ENCODE measurements at places on chromosomes 2 and 18.

GRCh38 chr2:104378853-104379374 is 475.0 kb upstream of the POU3F3 start:
- peak; percentile 25 for DNase-seq

DNA sequence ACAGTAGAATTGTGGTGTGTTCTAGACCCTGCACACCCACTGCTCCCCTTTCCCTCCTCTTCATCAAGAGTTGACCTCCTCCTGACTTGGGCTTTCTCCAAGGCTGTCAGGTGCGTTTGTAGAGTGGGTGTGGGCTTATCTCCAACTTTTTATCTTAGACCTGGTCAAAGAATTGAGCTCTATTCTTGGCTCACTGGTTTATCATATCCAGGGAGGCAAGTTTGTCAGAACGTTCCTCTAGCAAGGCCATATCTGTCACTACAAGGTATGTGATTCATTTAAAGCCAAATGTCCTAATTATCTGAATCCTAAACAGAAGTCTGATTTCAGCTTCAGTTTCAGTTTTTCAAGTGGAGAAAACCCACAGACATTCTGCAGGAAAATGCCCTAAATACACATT is 117.1 kb upstream of the MGAT5 start:
- no peak for DNase-seq

DNA sequence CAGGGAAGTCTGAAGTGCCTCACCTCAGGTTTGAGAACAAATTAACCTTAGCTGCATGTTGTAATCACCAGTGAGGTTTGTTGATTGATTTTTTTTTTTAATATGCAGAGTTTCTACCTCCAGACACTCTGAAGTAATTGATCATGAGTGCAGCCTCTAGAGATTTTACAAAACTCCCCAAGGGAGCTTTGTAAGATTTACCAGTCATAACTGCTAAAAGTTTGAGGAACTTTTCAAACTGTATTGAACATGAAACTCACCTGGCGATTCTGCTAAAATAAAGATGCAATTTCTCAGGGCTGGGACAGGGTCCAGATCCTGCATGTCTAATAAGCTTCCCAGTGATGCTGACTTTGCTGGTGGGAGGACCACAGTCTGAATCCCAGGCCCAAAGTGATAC is 339.6 kb upstream of the DCC start:
- no peak for DNase-seq

DNA sequence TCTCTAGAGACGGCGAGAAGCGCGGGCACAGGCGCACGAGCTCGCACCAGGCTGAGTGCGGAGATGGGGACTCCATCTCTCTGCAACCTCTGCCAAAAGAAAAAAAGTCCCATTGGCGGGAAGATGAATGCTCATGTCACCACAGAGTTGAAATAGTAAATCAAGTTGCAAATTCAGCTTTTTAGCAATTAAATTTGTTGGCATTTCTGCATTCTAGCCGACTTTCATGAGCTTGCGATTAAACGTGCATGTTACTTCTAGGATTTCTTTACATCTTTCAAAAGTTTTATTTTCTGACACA is 588 bp downstream of the CHAC2 start:
- DNase-seq, result no peak

DNA sequence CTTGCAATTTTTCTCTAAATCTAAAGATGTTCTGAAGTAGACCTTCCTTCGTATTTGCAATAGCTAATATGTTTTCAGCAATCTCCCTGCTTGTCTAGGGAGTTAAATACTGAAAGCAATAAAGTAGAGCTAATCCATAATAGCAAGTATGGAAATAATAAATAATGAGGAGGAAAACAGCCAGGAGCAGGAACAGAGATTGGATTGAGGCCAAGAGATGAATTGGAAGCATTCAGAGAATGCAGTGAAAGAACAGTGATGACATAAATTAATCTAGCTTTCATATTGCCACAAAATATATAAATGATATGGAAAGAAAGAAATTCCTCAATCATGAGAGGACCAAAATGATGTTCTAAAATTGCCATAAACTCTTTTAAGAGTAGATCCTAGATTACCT is 679.7 kb downstream of the METTL4 start:
- no peak for DNase-seq

DNA sequence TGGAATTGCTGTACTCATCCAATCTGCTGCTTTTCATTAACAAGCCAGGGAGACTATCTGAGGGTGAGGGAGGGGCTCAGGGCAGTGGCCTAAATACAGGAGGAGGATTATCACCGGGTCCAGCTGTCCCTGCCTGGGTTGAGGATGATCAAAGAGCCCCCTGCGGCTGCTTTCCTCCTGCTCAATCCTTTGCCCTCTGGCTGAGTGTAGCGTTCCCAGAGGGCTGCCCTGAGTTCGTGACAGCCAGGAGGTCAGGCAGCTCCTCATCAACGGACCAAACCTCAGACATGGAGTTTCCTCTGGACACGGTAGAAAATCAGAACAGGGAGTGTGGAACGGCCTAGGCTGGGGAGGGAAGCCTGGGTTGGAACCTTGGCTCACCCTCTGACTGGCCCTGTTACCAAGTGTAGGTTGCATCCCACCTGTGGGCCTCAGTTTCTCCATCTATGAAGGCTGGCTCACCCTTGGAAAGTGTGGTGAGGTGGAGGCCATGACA is 23.5 kb downstream of the CIB4 start:
- DNase-seq, result no peak

DNA sequence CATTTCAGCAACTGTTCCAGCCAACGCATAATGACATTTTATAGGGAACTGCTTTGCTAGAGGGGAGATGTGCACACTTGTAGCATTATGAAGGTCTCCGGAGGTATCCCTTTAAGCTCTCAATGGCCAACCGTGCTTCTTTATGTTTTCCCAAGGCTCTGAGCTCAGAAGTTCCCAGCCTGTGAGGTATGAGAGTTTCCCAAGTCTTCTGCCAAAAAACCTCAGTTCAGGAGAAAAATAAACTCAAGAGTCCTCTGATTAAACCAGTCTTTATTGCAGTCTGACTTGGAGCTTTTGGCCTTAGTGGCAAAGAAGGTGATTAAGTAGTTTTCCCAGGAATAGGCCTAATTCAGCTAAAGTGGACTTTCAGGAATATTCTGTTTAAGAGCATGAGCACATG is 35.4 kb upstream of the ZNF532 start:
- no peak for DNase-seq

DNA sequence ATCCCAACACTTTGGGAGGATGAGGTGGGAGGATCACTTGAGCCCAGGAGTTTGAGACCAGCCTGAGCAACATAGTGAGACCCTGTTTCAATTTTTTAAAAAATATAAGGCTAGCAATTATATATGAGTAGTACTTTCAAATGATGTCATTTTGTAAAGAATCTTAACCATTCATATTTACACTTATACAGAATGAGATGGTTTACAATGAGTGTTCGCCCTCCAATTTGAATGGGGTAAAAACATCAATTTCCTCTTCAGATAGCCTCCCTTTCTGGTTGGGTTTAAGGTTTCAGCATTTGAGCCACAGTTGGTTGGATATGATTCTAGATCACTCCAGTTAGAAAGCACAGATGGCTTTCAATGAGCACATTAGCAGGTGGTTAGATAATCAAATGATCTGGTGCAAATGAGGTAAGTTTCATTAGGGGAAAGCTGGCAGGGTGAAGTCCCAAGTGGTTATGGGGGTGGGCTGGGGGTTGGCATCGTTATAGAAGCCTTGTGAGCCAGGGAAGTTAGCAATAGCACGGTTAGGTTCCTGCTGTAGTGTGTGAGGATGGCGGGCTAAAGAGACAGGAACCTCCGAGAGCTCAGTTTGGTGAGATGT is 63.9 kb downstream of the TRPM8 start:
- no peak for DNase-seq

DNA sequence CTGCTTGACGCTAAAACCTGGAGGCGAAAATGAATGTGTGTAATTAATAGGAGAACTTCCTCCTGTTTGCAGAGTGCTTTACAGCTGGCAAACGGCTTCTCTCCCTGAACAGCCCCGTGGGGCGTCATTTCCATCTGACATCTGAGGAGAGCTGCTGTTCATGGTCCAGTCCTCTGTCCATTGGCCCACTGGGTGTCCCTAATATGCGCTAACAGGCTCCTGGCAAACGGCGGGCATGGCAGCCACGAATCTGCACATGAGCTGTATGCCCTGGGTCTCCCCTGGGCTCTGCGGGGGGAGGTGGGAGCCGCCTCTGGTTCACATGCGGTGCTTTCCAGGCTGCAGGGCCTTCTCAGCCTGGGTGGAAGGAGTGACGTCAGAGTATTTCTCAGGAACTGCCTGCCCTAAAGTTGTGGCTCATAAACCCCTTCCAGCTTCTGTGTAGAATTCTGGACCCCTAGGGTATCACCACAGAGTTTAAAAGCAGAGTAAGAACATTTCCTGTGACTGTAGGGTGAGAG is 73.2 kb downstream of the LRRFIP1 start:
- DNase-seq, result peak; percentile 83

- DNase-seq, result no peak
Measured at GRCh38 chr18:55375930-55376329, 212.1 kb downstream of the TCF4 start.

DNA sequence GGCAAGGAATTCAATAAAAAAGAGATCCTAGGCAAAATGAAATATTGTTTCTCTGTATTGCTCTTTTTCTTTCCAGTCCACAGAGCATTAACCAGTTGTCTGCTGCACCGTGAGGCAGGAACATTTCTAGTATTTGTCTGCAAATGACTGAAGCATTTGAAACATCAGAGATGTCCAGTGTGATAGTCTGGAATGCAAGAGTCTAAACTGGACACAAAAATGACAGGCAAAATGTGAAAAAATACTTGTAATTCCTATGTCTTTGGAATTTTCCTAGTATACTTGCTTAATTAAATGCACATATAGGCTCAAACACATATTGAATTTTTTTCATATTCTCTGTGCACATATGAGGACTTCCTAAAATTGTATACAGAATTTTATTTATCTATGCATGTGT is 120.5 kb upstream of the SPATS2L start:
- DNase-seq, result no peak

DNA sequence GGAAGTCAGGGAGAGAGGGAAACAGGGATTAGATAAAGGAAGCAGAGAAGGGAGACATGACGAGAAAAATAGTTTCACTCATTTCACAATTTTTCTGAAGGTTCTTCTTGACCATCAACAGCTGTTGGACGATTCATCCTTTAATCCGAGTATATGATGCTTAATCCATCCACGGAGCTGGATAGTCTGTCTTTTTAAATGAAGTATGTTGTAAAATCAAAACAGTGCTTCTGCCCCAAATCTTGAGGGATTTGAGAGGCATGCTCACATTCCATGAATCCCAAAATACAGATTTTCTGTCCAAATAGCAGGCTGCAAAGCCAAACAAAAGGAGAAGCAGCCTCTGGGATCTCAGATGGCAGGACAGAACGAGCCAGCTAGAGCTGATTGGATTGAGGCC is 47.5 kb downstream of the EPAS1 start:
- no peak for DNase-seq

GRCh38 chr2:237405605-237406004 is 8.4 kb downstream of the COL6A3 start:
- no peak for DNase-seq

DNA sequence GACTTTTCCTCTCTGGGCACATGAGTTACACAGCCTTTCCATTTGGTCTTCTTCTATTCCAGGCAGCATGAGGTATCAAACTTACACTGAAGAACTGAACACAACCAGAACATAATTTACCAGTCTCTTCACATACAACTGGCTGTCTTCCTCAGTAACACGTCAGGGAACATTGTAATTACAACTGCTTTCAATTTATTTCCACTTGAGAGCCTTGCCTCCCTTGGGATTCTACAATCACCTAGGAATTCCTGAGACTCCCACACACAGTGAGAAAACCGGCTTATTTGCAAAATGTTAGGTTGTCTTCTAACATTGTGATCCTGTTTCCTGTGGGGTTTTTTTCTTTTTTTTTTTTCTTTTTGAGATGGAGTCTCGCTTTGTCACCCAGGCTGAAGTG is 149.9 kb downstream of the TMX3 start:
- DNase-seq, result no peak

GRCh38 chr2:219060821-219061791 is at the start of gene IHH:
TSS of gene IHH (minus strand) at chr2:219060921. CDS start at chr2:219060467, 454 bp downstream.
- DNase-seq, result no peak

- DNase-seq, result no peak
Measured at GRCh38 chr18:62643181-62643580, 72.2 kb upstream of the PHLPP1 start.

- no peak for DNase-seq
Measured at GRCh38 chr2:33209976-33210375, 263.2 kb downstream of the LTBP1 start.

GRCh38 chr2:205731583-205731981 is 49.3 kb downstream of the NRP2 start:
- DNase-seq, result no peak

DNA sequence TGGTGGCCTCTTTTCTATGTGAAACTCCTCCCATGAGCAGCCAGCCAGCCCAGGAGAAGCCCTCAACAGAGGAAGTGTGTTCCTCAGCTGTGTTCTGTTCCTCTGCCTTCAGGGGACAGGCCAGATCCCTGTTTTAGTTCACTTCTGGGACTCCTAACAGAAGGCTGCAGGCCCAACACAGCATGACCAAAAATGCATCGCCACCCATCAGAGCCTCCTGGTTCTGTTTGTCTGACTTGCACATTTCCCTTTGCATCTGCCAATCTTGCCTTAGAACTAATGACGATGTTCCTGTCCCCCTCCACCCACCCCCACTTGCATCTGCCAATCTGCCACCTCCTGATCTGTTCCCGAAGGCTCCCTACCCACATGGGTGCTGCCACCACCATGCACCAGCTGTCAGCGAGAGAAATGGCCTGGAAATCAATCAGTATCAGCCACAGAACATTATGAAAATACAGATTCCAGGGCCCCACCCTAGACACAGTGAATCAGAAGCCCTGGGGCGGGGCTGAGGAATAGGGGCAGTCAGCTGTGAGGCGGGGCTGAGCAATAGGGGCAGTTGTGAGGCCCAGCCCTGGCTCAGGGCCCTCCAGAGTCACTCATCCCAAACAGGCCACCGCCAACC is 51.0 kb downstream of the FAM168B start:
- DNase-seq, result no peak

DNA sequence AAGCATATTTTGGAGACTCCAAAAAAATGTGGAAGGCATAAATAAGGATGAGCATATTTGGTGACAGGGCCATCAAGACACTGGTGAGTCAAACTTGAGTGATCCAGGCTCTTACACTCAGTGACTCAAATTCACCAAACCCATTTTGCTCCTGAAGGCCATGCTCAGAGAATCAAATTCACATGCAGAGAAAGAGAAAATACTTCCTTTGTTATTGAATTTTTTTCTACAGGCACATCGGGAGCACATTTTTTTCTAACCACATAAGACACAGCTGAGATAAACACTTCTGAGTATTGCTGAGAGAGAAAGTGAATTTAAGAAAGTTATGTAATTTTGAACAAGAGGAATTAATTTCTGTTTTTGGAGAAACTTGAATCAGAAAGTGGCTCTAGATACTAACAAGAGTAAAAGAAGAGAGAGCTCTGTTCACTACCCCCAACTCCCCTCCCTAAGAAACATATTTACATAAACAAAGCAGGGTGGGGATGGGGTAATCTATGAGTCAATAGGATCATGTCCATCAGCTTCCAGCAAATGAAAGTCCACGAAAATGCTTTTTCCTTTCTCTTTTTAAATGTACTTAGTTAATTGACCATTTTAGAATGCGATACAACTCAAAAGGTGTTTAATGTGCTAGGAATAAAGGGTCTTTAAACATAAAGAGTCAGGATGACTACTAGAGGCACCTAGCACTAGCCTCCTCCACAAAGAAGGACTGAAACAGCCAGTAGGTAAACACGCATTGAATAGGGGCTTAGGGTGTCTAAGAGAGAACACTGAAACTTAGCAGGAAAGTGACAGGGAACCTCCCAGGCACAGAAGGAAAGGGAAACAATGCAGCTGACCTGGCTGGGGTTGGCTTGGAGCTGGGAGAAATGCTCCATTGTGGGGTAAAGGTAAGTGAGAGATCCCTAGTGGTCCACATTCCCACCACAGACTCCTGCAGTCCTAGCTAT is 152.3 kb downstream of the KCNE4 start:
- DNase-seq, result no peak

All from CD4-positive, alpha-beta T cell treated with Interleukin-17A for 1 hour (primary cell).